Stimulated activated naive B cell treated with anti-CD40 and anti-IgM and Interleukin-4, amounts not matched to agents 10 μg/mL and 1 μg/mL and 100 μg/mL, for 72 hours (primary cell): ENCODE measurements at places on chromosomes 2 and 18.

DNA sequence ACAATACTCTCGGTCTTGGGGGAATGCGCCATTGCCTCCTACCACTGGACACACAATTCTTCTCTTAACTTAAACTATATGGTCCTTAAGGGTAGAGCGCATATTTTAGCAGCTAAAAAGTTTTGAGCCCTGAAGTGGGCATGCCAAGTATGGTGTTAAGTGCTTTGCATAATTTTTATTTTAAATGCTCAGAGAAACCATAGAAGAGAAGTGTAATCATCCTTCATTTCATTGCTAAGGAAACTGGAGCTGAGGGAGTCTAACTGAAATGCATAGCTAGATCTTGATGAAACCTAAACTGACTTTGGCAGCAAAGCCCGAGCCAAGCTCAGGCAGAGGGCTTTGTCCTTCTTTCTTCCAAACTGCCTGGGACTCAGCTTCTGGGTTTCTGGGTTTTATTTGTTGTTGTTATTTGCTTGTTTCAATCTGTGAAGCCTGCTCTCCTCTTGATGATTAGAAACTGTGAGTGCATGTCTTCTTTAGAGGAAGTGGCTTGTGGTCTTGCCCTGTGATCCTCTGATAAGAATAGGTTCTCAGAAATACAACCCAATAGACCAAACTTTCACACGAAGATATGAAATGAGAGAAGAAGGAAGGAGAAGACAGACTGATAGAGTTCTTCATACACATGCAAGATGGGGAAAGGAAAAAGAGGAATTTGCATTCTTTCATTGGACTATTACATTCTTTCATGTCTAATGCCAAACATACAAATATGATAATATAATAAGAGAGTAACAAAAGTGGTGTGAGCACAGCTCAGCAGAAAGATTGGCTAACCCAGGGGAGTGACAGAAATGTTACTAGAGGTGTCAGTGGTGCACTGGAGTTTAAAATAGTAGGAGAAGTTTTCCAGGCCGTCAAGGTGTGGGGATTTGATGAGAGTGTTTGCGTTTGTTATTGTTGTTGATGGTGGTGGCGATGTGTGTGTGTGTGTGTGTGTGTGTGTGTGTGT is 7.5 kb upstream of the RNF144A start:
- H3K4me1 ChIP-seq: peaks cover 34% of the 10 kb centered on the region
- peak overlapping the region; percentile 20 for H3K27ac ChIP-seq
- H3K36me3 ChIP-seq: no peaks in the 10 kb centered on the region
- H3K4me3 ChIP-seq: peak overlapping the region; percentile 14
- DNase-seq: no peak

GRCh38 chr2:125254010-125254409 is 1228.9 kb downstream of the CNTNAP5 start:
- H3K27me3 ChIP-seq: no peaks in the 10 kb centered on the region
- no peak for DNase-seq
- no peak overlapping the region for H3K4me3 ChIP-seq
- no peaks in the 10 kb centered on the region for H3K36me3 ChIP-seq

DNA sequence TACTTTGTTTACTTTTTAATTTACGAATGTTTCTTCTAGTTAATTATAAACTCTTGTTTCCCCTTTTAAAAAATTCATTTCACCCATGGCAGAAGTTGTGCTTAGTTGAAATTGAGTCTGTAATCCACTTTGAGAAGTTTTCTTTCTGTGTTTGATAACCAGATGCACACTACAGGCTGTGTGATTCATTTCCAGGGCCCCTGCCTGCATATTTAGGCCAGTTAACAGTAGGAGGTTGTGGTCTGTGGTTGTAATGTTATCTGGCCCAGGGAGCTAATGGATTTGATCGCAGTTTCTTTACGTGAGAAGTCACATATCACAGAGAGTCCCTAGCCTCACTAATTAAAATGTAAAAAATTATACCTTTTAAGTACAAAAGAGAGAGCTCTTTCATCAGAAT is 3.3 kb downstream of the CDH7 start:
- DNase-seq: no peak
- no peak overlapping the region for H3K4me3 ChIP-seq
- H3K27me3 ChIP-seq: peaks cover 24% of the 10 kb centered on the region
- H3K4me1 ChIP-seq: no peaks in the 10 kb centered on the region
- no peaks in the 10 kb centered on the region for H3K36me3 ChIP-seq

DNA sequence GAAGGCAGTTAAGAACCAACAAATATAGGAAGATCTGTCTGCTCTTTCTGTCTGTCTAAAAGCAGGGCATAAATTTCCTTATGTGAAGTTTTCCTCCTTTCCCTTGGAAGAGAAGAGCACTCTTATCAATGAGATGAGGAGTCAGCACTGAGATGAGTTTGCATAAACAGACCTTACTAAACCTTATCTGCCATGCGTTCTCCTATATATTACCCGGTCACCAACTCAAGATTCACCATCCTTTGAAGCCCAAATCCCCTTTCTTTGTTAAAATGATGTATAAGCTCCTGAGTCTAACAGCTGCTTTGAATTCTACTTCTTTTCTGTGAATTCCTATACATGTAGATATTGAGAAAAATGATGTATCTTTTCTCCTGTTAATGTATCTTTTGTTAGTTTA is 65.5 kb upstream of the FHL2 start:
- H3K4me1 ChIP-seq: no peaks in the 10 kb centered on the region
- no peaks in the 10 kb centered on the region for H3K36me3 ChIP-seq
- H3K27me3 ChIP-seq: peaks cover 14% of the 10 kb centered on the region
- H3K4me3 ChIP-seq: no peak overlapping the region

DNA sequence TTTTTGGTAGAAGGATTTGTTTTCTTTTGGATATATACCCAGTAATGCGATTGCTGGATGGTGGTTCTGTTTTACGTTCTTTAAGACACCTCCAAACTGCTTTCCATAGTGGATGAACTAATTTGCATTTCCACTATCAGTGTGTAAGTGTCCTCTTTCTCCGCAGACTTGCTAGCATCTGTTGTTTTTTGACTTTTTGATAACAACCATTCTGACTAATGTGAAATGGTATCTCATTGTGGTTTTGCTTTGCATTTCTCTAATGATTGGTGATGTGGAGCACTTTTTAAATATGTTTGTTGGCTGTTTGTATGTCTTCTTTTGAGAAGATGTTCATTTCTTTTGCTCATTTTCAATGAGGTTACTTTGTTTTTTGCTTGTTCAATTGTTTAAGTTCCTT is 260.9 kb upstream of the CWC22 start:
- DNase-seq: no peak
- no peaks in the 10 kb centered on the region for H3K4me1 ChIP-seq
- no peak overlapping the region for H3K27ac ChIP-seq

DNA sequence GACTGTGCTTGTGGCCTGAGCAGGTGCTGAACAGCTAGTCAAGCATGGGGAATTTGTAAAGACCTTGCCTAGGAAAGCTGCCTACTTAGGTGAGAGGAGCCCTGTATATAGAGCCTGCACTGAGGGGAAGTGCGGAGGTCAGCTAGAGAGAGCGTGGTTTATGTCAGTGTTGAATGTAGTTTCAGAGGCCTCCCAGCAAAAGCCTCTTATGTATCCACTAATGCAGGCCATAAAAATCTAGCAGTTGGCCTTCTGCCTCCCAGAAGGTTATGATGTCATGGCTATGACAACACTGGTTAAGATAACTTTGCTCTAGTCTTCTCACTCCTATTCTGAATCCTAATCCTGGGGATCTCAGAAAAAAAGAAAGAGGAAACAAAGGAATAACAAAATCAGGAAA is 88.9 kb downstream of the ASXL3 start:
- DNase-seq: no peak
- no peak overlapping the region for H3K4me3 ChIP-seq
- no peaks in the 10 kb centered on the region for H3K4me1 ChIP-seq
- H3K36me3 ChIP-seq: no peaks in the 10 kb centered on the region
- H3K27ac ChIP-seq: no peak overlapping the region

DNA sequence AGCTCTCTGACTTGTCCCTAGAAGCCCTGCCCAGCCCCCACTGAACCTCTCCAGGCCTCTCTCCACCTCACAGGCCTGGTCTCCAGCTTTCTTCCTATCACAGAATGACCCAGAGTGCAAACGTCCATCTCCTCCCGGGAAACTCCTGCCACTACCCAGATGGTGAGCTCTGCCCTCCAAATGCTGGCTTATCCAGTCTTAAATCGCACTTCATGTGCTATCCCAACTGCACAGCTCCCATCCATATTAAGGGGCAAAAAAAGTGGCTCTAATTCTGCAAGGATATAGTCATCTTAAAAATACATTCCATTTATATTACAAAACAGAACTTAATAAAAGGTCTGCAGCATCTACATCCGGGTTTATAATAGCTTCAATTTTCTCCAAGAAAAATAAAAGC is 70.8 kb upstream of the CDC42EP3 start:
- H3K36me3 ChIP-seq: no peaks in the 10 kb centered on the region
- no peaks in the 10 kb centered on the region for H3K27me3 ChIP-seq
- DNase-seq: no peak
- no peak overlapping the region for H3K27ac ChIP-seq
- no peaks in the 10 kb centered on the region for H3K4me1 ChIP-seq
- no peak overlapping the region for H3K4me3 ChIP-seq

GRCh38 chr18:76203552-76203951 is 291.5 kb downstream of the ZNF516 start:
- DNase-seq: no peak
- no peak overlapping the region for H3K4me3 ChIP-seq
- no peaks in the 10 kb centered on the region for H3K36me3 ChIP-seq
- H3K27me3 ChIP-seq: no peaks in the 10 kb centered on the region
- no peak overlapping the region for H3K27ac ChIP-seq

- no peaks in the 10 kb centered on the region for H3K36me3 ChIP-seq
- H3K27ac ChIP-seq: no peak overlapping the region
- DNase-seq: no peak
- no peaks in the 10 kb centered on the region for H3K27me3 ChIP-seq
- no peak overlapping the region for H3K4me3 ChIP-seq
- no peaks in the 10 kb centered on the region for H3K4me1 ChIP-seq
These were observed 1323.5 kb upstream of the TMEFF2 start for GRCh38 chr2:193518041-193518817.

DNA sequence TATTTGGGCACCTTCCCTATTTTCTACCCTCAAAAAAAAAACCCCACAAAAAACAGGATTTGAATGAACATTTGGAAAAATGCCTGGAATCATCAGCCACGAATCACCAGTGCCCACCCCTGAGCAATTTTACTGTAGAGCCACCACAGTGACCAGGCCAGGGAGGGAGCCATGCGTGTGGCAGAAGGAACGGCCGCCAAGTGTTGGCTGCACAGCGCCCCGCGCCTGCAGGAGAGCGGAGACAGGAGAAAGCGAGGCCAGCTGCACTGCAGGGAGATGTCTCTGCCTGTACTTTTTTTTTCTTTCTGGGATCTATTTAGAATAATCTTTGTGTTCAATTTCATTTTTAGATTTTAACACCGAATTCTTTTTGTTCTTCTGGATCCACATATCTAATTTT is 269.3 kb upstream of the RAB12 start:
- no peaks in the 10 kb centered on the region for H3K36me3 ChIP-seq
- H3K4me3 ChIP-seq: no peak overlapping the region
- DNase-seq: no peak
- no peaks in the 10 kb centered on the region for H3K4me1 ChIP-seq
- H3K27ac ChIP-seq: no peak overlapping the region

GRCh38 chr18:7394050-7394659 is 163.3 kb downstream of the LRRC30 start:
- no peaks in the 10 kb centered on the region for H3K36me3 ChIP-seq
- no peak overlapping the region for H3K4me3 ChIP-seq
- H3K27ac ChIP-seq: no peak overlapping the region
- H3K4me1 ChIP-seq: no peaks in the 10 kb centered on the region

DNA sequence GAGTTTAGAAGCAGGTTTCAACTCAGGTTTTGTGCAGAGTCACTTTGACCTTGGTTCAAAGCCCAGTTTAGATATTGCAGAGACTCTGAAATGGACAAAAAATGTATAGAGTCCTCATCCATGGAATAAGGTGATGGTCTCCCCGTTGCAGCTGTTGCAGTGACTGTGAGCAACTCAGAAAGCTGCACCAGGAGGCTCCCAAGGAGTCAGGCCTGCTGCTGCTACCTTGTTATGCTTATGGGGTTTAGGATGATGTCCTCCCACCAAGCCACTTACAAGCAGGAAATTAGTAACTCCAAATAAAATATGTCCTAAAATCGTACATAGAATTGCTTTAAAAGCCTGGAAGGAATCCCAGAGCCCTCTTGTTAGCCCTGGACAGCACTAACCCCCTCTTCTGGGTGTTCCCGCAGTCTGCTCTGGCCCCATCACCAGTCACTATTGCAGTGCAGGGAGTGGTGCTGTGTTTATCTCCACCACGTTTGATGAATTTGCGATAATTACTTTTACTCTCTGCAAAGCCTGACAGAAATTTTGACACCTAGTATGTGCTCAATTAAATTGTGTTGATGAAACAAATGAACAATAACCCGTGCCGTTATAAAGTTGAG is 189.0 kb downstream of the CNTNAP5 start:
- H3K36me3 ChIP-seq: no peaks in the 10 kb centered on the region
- no peak overlapping the region for H3K27ac ChIP-seq
- no peak for DNase-seq

DNA sequence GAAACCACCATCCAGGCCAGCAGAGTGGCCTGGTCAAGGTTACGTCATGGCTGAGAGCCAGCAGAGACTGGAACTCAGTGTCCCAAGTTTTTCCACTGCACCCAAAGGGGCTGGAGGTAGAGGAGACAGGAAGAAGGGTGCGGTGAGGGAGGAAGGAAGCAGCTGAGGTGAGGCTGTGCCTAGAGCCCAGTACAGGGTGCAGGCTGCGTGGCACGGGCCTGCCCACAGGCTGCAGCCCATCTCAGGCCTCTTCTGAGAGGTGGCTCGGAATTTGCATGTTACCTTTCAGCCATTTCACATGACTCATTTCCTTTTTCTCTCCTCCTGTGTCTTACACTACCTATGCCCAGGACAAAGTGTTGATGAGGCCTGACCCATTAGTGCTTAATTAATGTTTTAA is 13.7 kb upstream of the MGAT4A start:
- DNase-seq: no peak
- H3K4me1 ChIP-seq: peaks cover 9% of the 10 kb centered on the region
- peaks cover 6% of the 10 kb centered on the region for H3K27me3 ChIP-seq
- no peak overlapping the region for H3K27ac ChIP-seq
- no peak overlapping the region for H3K4me3 ChIP-seq

DNA sequence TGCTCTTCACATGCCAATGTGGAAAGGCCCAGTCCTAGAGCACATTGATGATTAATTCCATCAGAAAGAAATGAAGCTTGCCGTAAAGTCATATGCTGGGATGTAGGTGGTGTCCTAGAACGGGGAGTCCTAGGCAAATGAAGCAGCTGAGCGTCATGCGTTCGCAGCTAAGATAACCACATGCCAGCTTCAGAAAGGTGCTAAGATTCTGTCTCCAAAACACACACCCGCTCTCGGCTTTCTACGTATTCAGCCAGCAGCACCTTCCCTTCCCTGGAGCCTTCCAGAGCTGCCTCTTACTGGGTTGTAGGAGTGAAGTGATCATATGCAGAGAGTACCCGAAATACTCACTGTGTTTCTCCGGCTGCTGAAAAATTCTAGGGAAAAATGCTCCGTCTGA is 421.6 kb upstream of the ID2 start:
- H3K27ac ChIP-seq: no peak overlapping the region
- DNase-seq: no peak
- H3K4me1 ChIP-seq: peaks cover 4% of the 10 kb centered on the region
- no peak overlapping the region for H3K4me3 ChIP-seq
